ENCODE measurements at places on chromosomes 5 and 9. TPM values are rescaled to one million over a fixed set of nuclear protein-coding genes. Genes with fewer than 3 reads are reported as not detected.

DNA sequence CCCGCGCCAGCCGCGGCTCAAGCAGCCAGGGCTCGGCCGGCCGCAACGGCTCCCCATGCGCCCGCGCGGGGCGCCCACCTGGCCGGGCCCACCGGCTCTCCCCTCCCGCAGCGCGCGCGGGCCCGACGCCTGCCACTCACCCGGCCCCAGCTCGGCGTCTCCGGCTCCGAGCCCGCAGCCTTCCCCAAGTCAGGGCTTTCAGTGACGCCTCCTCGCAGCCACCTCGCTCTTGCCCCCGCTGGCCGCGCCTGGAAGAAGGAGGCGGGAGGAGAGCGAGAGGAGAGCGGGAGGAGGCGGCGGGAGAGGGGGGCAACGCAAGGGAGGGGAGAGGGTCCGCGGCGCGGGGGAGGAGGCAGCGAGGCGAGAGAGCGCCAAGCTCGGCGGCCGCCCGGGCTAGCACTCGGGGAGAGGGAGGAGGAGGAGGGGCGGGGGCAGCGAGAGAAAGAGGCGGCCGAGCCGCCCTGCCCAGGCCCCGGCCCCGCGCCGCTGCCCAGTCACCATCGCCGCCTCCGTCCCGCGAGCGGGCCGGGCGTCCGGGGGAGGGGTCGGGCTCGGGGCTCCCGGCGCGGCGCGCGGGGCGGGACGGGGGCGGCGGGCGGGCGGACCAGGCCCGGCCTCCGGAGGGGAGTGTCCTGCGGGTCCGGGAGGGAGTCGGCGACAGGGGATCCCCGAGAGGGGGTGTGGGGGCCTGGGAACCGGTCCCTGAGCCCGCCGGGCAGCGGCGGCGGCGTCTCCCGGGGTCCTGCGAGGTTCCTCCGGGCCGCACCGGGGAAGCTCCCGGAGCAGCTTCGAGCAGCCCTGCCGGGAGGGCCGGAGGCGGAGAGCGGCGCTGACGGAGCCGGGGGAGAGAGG is at the start of gene LHFPL2:
Gene LHFPL2, minus strand, starts transcription at position 414 of the 852 bp plus-strand sequence. CDS start 138,559 bp downstream, outside the sequence.
- peaks cover 69% of the 10 kb centered on the region for H3K27me3 ChIP-seq
- H3K4me3 ChIP-seq, result peak within 1 kb of the TSS; percentile 67
- H3K36me3 ChIP-seq, result no peaks in the 10 kb centered on the region
- DNase-seq, result peak; percentile 43
- no peak within 1 kb of the TSS for H3K27ac ChIP-seq

DNA sequence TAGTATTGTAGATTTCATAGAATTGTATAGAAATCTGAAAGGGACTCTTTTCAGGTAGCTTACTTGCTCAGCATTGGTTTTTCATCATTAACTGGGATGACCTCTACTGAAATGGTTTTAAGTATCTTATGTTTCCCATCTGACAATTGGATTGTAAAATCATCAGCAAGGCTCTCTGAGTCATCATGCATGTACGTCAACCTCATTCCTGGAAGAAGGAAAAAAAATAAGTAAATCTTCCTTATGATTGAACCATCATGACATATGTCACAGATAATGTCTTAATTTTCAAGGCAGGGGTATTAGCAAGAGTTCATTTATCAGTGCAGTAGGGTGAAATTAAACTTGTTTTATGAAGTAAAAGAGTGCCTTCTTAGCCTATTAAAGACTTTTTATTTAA is 74.9 kb upstream of the CER1 start:
- no peak overlapping the region for H3K27ac ChIP-seq
- H3K4me1 ChIP-seq, result no peaks in the 10 kb centered on the region
- no peaks in the 10 kb centered on the region for H3K36me3 ChIP-seq
- peaks cover 6% of the 10 kb centered on the region for H3K27me3 ChIP-seq
- no peak for DNase-seq

DNA sequence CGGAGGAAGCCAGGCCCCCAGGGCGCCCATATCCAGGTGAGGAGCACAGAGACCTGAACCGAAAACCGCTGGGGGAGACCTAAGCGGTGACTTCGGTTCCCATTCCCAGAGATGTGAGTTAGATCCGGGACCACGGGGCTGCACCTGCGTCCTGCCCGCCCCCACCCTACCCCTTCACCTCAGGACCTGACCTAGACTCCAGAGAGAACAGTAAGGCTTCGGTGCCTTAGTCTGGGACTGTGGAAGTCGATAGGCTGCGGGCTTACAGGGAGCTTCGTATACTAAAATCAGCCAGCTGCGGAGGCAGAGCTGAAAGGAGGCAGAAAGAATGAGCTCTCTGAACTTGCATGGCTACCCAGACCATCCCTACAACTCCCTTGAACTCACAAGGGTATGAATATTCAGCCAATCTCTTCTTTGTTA is 518 bp upstream of the FAM13B start:
- peak overlapping the region; percentile 98 for H3K4me3 ChIP-seq
- peaks cover 36% of the 10 kb centered on the region for H3K4me1 ChIP-seq
- H3K27me3 ChIP-seq, result no peaks in the 10 kb centered on the region
- no peak for DNase-seq
- peak overlapping the region; percentile 92 for H3K27ac ChIP-seq
- peaks cover 19% of the 10 kb centered on the region for H3K36me3 ChIP-seq

DNA sequence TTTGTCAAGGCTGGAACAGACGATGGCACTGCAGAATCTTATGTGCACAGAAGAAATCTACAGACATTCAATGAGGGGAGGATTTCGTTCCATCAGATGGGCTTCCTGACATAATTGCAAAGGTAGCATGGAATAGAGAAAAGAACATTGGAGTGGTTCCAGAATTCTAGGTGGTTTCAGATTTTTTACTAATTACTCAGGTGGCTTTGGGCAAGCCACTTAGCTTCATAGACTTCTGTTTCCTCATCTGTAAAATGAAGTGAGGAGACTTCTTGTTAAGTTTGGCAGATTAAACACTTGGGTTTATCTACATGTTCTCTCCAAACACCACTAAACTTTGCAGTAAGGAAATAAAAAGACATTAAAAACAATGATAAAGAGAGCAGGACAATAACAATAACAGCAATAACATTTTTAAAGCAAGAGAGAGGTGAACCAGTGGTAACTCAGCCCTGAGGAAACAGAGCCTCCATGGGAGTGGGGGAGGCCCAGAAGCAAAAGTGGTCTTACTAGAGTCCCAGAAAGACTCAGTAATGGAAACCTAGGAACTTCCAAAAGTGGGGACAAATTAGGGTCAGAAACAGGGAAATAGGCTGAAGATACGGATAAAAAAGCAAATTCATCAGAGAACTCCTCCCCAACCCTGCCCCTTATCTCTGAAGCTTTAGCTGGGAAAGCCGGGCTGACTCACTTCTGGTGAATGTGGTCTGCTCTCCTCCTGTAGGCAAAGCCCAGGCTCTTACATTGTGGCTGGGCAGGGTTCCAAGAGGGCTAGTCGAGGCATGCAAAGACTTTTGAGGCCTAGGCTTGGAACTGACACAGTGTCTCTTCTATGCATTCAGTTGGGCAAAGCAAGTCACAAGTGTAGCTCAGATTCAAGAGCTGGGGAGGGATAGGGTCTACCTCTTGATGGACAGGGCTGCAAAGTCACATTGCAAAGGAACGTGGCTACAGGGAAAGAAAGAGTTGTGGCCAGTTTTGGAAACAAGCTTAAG is 11.8 kb upstream of the ACTBL2 start:
- peak; percentile 51 for DNase-seq
- peak overlapping the region; percentile 8 for H3K4me3 ChIP-seq
- H3K4me1 ChIP-seq, result peaks cover 30% of the 10 kb centered on the region
- H3K27ac ChIP-seq, result peak overlapping the region; percentile 11

- H3K4me3 ChIP-seq, result no peak overlapping the region
- H3K27ac ChIP-seq, result no peak overlapping the region
- H3K36me3 ChIP-seq, result no peaks in the 10 kb centered on the region
- DNase-seq, result peak; percentile 55
These were observed 21.4 kb upstream of the FLT4 start for GRCh38 chr5:180670586-180671359.

Gene PRSS3
- total RNA-seq, result not detected

Gene MLANA
- total RNA-seq, result not detected

All from activated naive CD8-positive, alpha-beta T cell treated with anti-CD3 and anti-CD28 coated beads for 36 hours (primary cell).